ENCODE measurements at places on chromosomes 2 and 18. TPM values are rescaled to one million over a fixed set of nuclear protein-coding genes. Genes with fewer than 3 reads are reported as not detected.
A peak's percentile ranks its signal among the peaks of the same experiment; 100 is the strongest.

Gene HOXD8
- total RNA-seq, result not detected

Gene ANKRD62
- not detected for total RNA-seq

GRCh38 chr2:117273009-117273671 is 541.4 kb upstream of the DDX18 start:
- H3K27me3 ChIP-seq, result no peaks in the 10 kb centered on the region
- no peak overlapping the region for H3K27ac ChIP-seq
- no peaks in the 10 kb centered on the region for H3K36me3 ChIP-seq
- H3K4me3 ChIP-seq, result no peak overlapping the region
- H3K4me1 ChIP-seq, result no peaks in the 10 kb centered on the region

DNA sequence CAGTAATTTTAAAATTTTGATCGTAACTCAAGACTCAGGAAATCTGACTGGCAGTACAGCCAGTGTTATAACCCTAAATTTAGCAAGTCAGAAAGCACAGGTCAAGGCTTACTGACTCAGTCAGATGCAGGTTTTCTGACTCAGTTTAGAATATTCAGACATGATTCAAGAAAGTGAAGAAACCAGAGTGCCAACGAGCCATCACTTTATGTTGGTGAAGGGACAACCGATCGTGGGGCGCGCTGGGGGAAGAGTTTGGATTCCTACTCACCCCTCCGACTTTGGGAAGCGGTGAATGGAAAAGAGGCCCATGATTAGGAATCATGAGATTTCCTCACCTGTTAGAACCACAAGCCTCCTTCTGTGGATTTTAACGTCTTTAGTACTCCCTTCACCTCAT is 998 bp downstream of the RNF149 start:
- no peak for DNase-seq
- H3K4me3 ChIP-seq, result peak overlapping the region; percentile 75
- H3K36me3 ChIP-seq, result no peaks in the 10 kb centered on the region

GRCh38 chr2:124563426-124563825 is 538.3 kb downstream of the CNTNAP5 start:
- no peak overlapping the region for H3K4me3 ChIP-seq
- no peak overlapping the region for H3K27ac ChIP-seq
- H3K36me3 ChIP-seq, result no peaks in the 10 kb centered on the region

DNA sequence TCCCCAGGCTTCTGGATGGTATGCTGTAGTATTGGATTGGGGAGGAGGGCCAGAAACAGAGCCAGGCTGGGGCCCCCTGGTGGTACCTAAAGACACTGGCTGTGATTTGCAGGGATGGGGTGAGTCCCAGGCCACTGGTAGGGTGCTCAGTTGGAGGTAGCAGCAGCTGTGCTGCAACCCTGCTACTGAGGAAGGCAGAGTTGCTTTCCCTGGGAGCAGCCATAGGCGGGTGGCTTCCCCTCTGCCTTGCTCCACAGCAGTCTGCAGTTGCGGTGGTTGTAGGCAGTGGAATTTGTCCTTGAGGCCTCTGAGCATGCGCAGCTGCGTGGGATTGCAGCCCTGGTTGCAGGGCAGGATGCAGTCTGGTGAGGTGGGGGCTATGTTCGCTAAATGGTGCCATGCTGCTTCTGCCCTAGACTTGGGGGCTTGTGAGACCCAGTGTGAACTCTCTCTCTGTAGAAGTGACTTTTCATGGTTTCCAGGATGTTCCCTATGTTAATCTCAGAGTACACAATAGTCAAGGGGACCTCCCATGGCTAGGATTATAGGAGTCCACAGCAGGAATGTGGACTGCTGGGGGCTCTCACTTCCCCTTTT is 443.5 kb downstream of the XIRP2 start:
- no peak overlapping the region for H3K27ac ChIP-seq
- no peaks in the 10 kb centered on the region for H3K36me3 ChIP-seq
- H3K4me1 ChIP-seq, result no peaks in the 10 kb centered on the region
- no peak overlapping the region for H3K4me3 ChIP-seq
- H3K27me3 ChIP-seq, result no peaks in the 10 kb centered on the region
- no peak for DNase-seq

DNA sequence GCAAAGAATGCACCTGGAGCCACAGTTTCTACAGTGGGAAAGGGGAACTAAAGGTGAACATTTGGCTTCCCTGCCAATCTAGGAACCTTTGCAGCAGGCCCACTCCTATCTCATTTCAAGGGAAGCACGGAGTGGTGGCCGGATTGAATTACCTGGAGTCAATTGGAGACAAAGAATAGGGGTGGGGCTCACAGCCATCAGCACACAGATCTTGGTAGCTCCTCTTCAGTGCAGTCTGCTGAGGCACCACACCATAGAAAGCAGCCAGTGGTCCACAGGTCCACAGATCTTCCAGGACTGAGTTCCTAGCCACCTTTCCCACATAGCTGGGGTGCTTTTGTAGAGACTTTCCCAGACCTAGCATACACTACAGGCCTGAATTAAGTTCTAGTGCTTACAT is 43.5 kb upstream of the NXPH2 start:
- H3K4me1 ChIP-seq, result no peaks in the 10 kb centered on the region
- H3K36me3 ChIP-seq, result no peaks in the 10 kb centered on the region
- no peak for DNase-seq
- H3K27ac ChIP-seq, result no peak overlapping the region
- no peaks in the 10 kb centered on the region for H3K27me3 ChIP-seq

- DNase-seq, result no peak
- no peaks in the 10 kb centered on the region for H3K4me1 ChIP-seq
- H3K36me3 ChIP-seq, result no peaks in the 10 kb centered on the region
- no peak overlapping the region for H3K27ac ChIP-seq
Observed at GRCh38 chr2:106165561-106165960, 28.5 kb downstream of the UXS1 start.

- peaks cover 4% of the 10 kb centered on the region for H3K4me1 ChIP-seq
- H3K36me3 ChIP-seq, result no peaks in the 10 kb centered on the region
- H3K27me3 ChIP-seq, result peaks cover 34% of the 10 kb centered on the region
- H3K4me3 ChIP-seq, result peak overlapping the region; percentile 60
- DNase-seq, result no peak
Observed at GRCh38 chr2:73283545-73284295, 558 bp downstream of the FBXO41 start.

DNA sequence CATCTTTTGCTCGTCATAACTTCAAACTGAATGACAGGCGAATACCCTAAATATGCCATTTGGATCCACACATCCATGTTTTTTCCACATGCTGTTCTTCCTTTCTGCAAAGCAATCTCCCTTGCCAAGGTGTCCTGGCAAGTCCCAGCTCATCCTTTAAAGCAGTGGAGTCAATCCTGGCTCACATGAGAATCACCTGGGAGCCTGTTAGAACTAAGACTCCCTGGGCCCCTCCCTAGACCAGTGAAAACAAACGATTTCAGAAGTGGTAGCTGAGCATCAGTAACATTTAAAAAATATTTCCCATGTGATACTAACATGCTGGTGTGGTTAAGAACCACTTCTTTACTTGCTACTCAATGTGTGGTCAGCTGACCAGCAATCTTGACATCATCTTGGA is 50.6 kb upstream of the PARD3B start:
- H3K36me3 ChIP-seq, result no peaks in the 10 kb centered on the region
- no peak for DNase-seq

GRCh38 chr18:8982416-8983183 is 119.9 kb upstream of the NDUFV2 start:
- peaks cover 9% of the 10 kb centered on the region for H3K4me1 ChIP-seq
- no peaks in the 10 kb centered on the region for H3K27me3 ChIP-seq
- H3K27ac ChIP-seq, result no peak overlapping the region
- no peak overlapping the region for H3K4me3 ChIP-seq
- peak; percentile 84 for DNase-seq
- no peaks in the 10 kb centered on the region for H3K36me3 ChIP-seq

DNA sequence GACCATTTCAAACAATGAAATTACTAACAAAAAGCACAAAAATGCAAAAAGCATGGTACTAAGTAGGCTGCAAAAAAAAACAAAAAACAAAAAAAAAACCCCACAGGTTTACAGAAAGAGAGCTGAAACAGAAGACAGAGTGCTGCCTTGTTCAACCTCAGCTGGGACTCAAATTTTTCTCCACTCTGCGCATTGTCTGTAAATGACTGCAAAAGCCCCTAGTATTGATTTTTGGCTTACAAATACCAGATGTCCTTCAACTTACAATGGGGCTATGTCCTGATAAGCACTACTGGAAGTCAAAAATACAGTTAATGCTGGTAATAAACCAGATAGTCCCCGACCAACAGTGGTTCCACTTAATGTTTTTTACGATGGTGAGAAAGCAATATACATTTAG is 42.2 kb downstream of the UBE2E3 start:
- H3K27me3 ChIP-seq, result no peaks in the 10 kb centered on the region
- H3K36me3 ChIP-seq, result no peaks in the 10 kb centered on the region
- H3K4me3 ChIP-seq, result no peak overlapping the region
- no peak overlapping the region for H3K27ac ChIP-seq
- no peak for DNase-seq

- no peak for DNase-seq
- no peak overlapping the region for H3K4me3 ChIP-seq
- H3K27ac ChIP-seq, result no peak overlapping the region
- H3K4me1 ChIP-seq, result no peaks in the 10 kb centered on the region
- no peaks in the 10 kb centered on the region for H3K36me3 ChIP-seq
Observed at GRCh38 chr2:152072011-152072410, 26.8 kb downstream of the CACNB4 start.
